ENCODE measurements at places on chromosomes 5 and 9. TPM values are rescaled to one million over a fixed set of nuclear protein-coding genes. Genes with fewer than 3 reads are reported as not detected.

DNA sequence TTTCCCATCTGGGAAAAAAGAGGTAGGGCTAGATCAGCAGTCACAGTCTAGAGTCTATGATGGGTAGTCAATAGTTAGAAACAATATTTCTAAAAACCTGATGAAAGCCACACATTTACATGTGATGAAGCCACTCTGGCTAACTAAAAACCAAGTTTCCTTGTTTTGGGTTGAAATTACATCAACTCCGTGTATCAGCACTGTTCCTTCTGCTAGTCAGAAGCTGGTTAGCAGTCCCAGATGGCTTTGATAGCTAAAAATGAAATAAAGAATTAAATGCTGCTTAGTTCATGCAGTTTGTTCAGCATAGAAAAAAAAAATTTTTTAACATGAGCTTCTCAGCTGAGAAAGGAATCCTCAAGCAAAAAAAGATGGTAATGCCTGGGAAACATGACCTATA lies 136.7 kb downstream of the FAM114A2 start:
- DNase-seq = no peak

- no peak for DNase-seq
These were observed 53.4 kb downstream of the LRRC70 start for GRCh38 chr5:62631909-62632580.

DNA sequence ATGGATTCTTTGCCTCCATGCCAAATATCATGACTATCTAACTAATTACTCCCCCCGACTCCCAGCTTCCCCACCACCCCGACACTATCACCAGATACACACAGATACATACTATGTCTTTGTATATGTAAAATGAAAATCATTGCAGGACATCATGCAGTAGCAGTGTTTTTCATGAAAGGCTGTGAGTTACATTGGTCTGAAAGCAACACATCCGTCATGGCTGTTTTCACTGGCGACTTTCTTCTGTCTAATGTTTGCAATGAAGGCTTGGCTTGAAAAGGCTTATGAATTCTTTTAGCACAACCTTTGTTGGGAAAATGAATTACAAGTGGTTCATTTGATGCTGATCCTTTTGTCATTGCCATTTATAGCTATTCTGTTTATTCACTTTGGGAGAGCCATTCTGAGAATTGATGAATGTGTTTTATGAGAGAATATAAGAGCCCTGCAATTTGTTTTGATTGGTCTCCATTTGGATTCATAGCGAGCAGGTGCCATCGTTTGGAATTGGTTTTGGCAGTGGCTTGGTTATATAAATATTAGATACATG lies 103.4 kb downstream of the PIP5K1B start:
- no peak for DNase-seq

PCDHGA10 gene
- polyA plus RNA-seq = not detected

DNA sequence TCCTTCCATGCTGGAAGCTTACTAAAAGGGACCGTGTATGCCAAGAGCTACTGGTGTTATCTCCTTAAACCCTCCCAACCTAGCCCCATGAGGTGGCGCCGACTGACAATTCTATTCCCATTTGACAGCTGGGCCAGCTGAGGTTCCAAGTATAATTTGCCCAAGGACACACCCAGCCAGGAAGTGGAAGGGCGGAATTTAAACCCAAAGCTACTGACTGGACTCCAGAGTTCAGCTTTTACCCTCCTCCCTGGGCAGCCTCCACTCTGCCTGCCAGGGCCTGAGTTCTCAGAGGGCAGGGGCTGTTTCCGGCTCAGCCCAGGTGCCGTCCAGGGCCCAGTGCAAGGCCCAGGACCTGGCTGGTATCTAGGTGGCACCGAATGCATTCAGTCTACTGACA lies 71.8 kb downstream of the C9orf50 start:
- no peak for DNase-seq

GRCh38 chr9:9556865-9557803 lies 1055.7 kb downstream of the PTPRD start:
- no peak for DNase-seq

- no peak for DNase-seq
These were observed 372.5 kb downstream of the CAAP1 start for GRCh38 chr9:26520141-26520540.

- no peak for DNase-seq
These were observed 133.3 kb upstream of the TLX3 start for GRCh38 chr5:171175746-171176145.

RGS7BP gene
- polyA plus RNA-seq = not detected

RECK gene
- polyA plus RNA-seq = 12.6 TPM

DNA sequence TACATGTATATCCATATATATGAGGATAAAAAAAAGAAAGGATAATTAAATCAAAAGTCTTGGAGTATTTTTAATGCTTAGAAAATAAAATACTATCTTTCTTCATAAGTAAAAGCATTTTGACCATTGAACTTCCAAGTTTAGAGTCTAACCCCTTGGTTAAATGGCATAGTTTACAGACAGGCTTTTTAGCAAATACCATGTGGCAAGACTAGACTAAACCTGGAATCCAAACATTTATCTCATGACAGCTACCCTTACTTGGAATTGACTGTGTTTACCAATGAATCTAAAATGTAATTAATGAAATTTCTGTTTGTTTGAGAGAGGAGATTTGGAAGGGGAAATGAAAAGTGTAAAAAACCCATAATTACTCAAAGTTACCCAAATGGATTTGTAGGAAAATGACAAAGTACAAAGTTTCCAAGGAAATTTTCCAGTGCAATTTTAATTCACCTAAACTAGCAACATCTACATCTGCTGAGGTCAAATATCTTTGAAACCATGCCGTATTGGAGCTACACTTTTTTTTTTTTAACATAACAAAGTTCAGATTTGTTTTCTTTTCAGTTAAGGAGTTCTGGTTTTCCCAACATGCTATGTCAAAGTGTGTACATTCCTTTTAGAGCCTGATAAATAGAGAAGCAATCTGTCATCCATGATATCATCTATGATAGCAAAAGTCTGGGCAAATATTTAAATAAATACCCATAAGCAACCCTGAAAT lies 272.1 kb upstream of the DAB2 start:
- no peak for DNase-seq

IL7R gene
- polyA plus RNA-seq = 128 TPM

DNA sequence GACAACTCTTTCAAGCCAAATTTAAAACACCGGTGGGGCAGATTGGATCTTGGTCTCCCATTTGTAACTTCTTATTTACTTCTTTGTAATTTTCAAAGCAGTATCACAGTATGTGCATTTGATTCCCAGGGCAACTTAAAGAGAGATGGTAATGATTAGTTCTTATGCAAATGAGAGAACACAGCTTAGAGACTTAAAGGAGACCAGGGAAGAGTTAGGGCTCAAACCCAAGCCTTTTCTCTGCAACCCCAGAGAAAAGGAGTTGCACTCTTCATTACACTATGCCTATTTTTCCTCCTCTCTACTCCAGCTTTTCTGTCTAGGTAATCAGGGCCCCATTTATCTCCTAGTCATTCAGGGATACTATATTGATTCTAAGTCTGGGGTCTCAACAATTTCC lies 237.8 kb upstream of the NMUR2 start:
- no peak for DNase-seq

- DNase-seq = no peak
These were observed 55.7 kb downstream of the SUSD1 start for GRCh38 chr9:112119225-112120029.

DNA sequence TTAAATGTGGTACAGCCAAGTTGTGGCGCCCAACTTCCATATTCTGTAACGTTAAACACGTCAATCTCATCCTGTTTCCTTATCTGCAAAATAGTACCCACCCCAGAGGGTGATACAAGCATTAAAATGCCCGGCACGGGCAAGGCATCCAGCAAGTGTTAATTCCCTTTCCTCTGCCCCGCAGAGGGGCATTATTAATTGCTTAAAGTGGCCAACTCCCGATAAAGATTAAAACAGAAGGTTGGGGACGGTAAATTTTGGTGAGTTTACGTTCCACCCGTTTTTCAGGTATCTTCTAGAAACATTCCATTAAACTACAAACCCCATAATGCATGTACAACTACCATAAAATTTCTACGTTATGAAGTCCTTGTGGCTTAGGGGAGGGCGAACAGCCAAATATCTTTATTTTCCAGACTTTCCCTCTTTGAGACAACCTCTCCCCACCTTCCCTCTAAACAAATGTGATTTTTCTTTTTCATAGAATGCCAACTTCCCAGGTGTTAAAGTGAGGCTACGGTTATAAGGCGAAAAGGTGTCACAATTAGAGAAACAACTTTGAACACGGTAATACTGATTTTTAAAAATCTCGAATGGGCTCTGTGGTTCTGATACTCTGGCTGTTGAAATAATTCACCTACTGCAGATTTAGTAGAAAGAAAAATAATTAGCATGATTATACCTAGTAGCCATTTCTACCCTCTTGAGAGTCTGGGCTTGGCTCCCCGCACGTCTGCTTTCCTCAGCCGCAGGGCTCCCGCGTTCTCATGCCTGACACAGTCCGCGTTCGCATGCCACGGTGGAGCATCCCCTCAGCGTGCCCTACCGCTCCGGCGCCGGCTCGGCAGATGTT lies 1.2 kb upstream of the GPBP1 start:
- DNase-seq = no peak

GRCh38 chr9:96425500-96426169 lies 7.5 kb upstream of the ZNF367 start:
- DNase-seq = no peak

DNA sequence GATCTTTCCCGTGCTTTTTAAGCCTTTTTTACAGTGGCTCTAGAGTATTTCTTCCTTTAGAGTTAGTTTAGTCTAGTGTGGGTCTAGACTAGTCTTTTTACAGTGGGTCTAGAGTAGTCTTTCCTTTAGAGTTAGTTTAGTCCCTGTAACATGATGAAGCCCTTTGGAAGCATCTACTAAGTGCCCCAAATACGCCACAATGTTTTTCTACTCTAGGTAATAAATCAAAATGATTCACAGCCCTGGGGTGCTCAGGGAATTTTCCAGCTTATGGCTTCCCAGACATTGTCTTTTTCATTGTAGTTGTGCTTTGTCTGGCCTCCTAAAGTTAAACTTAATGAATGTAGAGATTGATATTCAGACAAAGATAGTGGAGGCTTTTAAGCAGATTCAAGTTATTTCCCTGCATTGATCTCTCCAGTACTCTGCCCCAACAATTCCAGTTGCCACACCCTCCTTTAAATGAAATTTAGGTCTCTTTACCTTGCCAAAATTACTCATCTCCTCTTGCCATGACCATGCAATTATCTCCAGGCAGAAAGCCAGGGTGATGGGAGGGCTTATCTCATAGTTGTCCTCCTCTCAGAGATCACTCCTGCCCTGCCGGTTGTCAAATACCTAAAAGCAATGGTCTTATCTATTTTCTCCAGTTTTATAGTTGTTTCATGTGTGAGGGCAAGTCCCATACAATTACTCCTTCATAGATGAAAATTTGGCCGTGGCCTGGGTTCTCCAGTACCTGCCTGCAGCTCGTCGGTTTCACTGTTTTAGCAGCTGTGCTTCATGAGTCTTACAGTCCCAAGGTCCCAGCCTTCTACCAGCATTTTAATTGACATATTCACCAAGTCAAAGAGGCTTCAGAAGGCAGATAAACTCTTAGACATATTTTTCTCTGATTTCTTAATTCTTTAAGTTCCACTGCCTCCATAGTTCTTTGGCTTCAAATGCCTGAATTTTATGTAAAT lies 794.0 kb upstream of the COX7C start:
- no peak for DNase-seq

DNA sequence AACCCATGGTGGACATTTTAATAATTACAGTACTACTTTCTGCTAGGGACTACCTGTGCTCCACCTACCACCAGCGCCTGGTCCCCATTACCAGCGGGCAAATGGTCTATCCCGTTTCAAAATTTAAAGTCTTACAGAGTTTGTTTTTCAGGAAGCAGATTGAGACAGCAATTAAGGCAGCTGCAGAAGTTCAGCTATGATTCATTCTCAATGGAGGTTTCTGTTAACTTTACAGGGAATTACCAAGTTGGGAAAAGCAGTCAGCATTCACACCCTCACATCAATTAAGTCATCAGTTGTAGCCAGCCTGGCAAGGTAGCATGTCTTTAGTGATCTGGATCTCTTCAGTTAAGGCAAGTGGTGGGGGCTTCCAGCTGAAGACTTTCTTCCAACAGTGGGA lies 410.6 kb upstream of the DAB2 start:
- DNase-seq = no peak

Data from CD4-positive, CD25-positive, alpha-beta regulatory T cell (primary cell).